ENCODE measurements at places on chromosomes 16 and 17.

DNA sequence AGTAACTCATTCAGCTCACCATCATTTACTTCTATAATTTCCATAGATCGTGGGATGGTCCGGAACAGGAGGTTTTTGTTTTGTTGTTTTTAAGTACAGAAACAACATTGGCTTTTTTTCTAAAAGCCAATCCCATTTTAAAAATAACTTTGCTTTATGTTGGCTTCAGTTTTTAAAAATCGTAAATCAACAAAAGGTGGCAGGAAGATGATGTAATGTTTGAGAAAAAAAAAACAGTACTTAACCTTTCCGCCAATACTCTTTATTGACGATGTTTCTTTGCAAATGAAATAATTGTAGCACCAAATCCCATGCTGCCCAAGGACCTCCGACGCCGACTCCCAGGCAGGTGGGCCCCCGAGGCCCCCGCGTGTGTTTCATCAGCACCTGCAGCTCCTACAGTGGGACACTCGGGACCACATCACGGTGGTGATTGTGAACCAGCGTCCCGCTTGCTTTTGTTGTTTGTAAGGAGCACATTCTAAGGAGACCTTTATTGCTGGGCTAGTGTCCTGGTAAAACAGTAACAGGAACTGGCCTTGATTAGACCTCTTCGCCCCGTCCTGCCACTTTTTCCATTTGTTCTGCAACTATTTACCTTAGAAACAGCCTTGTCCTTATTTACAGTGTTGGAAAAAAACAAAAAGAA is 140.2 kb upstream of the CHMP6 start:
- DNase-seq, result no peak

GRCh38 chr17:66689221-66689620 is 145.7 kb upstream of the CACNG5 start:
- no peak for DNase-seq

- DNase-seq, result no peak
Measured at GRCh38 chr17:48637323-48638260, 11.4 kb upstream of the HOXB9 start.

DNA sequence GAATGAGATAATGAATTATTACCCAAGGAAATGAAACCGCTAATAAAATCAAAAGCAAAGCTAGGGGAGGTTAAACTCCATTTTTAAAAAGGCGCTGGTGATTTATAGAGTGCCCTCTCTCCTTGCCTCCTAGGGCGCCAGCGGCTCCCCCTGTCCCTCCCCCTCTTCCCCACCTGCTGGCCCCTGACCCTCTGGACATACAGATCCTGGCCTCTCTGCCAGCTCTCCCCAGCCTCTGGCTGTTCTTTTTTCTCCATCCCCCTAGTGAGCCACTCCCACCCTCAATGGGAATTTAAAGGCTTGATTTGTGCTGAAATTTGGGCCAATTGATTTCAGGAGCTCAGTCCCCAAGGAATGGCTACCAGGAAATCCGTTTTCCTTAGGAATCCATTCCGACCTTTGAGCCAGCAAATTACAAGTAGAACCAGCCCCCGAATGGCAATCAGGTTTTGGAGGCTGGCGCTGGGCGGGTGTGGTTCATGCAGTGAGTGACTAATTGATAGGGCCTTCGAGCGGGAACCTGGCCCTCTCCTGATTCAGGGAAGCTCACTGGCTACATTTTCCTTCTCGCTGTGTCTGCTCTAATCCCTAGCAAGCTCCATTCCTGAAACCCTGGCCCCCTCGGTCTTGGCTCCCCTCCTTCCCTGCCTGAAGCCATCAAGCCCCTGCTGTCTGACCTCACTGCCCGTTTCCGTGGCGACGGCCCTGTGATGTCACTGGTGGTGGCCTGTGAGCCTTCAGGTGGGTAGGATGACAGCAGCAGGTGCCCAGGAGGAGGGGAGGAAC is 141.9 kb upstream of the SDK2 start:
- no peak for DNase-seq

DNA sequence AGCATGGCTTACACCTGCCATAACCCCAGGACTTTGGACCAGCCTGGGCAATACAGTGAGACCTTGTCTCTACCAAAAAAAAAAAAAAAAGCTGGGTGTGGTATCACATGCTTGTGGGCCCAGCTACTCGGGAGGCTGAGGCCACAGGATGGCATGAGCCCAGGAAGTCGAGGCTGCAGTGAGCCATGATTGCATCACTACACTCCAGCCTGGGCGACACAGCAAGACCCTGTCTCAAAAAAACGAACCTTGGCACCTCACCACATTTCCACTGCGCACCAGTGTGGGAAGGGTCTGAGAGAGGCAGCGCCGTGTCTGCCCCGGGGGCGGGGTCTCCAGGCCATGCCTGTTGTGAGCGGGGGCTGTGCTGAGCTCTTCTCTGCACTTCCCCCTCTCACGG is 6.3 kb downstream of the ACSF3 start:
- DNase-seq, result no peak

- DNase-seq, result no peak
Measured at GRCh38 chr16:4113358-4114256, 2.6 kb downstream of the ADCY9 start.

Data from BJ (cell line).